ENCODE measurements at places on chromosomes 4 and X. TPM values are rescaled to one million over a fixed set of nuclear protein-coding genes. Genes with fewer than 3 reads are reported as not detected.

DNA sequence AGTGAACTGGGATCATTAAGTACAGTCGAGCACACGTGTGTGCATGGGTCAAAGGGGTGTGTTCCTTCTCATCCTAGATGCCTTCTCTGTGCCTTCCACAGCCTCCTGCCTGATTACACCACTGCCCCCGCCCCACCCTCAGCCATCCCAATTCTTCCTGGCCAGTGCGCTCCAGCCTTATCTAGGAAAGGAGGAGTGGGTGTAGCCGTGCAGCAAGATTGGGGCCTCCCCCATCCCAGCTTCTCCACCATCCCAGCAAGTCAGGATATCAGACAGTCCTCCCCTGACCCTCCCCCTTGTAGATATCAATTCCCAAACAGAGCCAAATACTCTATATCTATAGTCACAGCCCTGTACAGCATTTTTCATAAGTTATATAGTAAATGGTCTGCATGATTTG is 22.3 kb downstream of the SLC34A2 start:
- DNase-seq = no peak

GRCh38 chr4:37627263-37627662 is 58.9 kb downstream of the RELL1 start:
- no peak for DNase-seq

- DNase-seq = no peak
Measured at GRCh38 chrX:150163956-150164726, 199.0 kb upstream of the MAMLD1 start.

- no peak for DNase-seq
Measured at GRCh38 chr4:9942921-9943600, 78.2 kb downstream of the SLC2A9 start.

- DNase-seq = no peak
Measured at GRCh38 chr4:35725131-35725530, 519.2 kb downstream of the ARAP2 start.

DNA sequence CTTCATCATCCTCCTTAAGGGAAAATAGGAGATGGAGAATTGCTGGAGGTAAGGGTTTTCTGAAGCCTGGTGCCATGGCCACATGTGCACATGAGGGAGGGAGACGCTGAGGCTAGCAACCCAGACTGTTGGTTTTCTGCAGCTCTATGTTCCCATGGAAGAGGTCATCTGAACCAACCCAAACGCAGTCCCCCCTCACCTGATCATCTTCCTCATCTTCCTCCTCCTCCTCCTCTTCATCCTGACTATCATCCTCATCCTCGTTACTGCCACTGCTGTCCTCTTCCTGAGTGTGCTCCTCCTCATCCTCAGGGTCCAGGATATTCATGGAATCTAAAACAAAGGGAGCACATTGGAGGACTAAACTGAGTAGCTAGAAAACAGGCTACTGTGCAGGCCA is 124.6 kb downstream of the HUWE1 start:
- no peak for DNase-seq

GRCh38 chr4:62627141-62627540 is 1427.0 kb downstream of the ADGRL3 start:
- no peak for DNase-seq

GRCh38 chr4:3402491-3403347 is 39.0 kb upstream of the HGFAC start:
- DNase-seq = no peak

FGF2 gene
- total RNA-seq = 4.0 TPM

TMLHE gene
- total RNA-seq = 8.5 TPM
